ENCODE measurements at places on chromosomes 2 and 18.
A peak's percentile ranks its signal among the peaks of the same experiment; 100 is the strongest.

DNA sequence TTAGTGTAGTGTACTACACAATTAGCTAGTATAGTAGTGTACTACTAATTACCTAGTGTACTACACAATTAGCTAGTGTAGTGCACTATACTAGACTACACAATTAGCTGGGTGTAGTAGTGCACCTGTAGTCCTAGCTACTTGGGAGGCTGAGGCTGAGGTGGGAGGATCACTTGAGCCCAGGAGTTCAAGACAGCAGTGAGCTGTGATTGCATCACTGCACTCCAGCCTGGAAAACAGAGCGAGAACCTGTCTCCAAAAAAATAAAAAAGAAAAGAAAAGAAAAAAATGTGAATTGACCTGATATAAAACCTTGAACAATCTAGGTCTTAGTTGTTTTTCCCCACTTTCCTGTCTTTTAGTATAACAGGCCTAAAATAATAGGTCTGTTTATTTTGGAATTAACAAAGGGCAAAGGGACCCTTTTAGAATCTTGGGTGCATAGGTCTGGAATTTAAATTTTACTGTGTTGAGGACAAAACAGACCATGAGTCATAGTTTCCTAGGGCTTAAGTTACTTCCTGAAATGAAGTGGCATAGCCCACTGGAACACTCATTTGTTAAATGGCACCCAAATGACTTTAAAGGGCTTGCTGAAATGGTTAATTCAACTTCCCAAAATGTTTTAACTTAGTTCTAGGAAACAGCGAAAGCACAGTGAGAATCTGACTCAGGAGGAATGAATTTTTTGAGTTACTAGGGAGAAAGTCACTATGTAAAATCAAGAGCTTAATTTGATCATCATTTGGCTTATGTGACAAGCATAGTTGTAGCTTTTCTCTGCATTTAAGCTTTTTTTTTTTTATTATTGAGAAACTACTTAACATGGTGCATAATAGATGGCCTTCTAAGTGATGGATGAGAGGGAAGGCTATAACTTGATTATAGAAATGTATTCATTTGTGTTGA, 50.7 kb upstream of the ARL5A start:
- peak; percentile 39 for DNase-seq

GRCh38 chr2:187874786-187875185, 320.6 kb upstream of the TFPI start:
- DNase-seq: no peak

DNA sequence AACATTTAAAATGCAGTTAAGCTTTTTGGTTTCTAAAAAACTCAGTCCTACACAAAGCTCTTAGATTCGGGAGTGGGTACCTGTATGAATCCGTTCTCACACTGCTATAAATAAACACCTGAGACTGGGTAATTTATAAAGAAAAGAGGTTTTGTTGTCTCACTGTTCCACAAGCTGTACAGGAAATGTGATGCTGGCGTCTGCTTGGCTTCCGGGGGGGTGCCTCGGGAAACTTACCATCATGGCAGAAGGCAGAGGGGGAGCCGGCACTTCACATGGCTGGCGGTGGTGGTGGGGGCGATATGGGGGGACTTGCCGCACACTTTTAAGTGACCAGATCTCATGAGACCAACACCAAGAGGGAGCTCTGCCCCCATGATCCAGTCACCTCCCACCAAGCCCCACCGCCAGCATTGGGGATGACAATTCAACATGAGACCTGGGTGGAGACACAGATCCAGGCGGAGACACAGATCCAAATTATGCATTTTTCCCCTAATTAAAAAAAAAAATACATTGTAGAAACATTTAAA, 222.5 kb downstream of the GBX2 start:
- no peak for DNase-seq

- no peak for DNase-seq
These were observed 264.3 kb downstream of the PTGR3 start for GRCh38 chr18:74944676-74945075.

GRCh38 chr2:1755436-1756191, 11.3 kb upstream of the PXDN start:
- no peak for DNase-seq
